ENCODE measurements at places on chromosomes 3 and 15.
A peak's percentile ranks its signal among the peaks of the same experiment; 100 is the strongest.

DNA sequence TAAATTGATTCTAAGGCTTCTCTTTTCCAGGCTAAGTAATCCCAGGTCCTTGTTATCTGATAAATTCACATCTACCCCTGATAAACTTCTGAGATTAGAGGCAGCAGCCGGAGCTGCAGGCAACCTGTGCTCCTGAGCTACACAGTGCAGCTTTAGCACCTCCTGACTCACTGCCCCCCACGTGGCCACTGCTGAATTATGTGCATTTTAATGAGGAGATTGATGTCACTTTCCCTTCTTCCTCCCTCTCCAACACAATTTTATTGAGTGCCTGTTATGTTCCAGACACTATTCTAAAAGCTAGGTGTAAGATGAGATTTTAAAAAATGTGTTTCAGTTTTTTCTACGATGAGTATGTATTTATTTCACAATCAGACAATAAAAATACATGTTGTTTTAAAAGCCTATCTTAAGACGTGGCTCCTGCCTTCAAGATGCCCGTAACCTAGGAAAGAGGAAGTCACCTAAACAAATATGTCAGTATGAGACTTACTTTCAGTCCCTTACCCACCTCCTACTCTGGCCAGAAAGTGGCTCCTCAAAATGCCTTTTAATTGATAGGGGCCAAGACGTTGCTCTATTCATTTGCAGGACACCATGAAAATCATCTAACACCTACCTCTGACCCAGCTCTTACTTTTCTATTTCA is 161.5 kb upstream of the PFN2 start:
- DNase-seq = no peak

DNA sequence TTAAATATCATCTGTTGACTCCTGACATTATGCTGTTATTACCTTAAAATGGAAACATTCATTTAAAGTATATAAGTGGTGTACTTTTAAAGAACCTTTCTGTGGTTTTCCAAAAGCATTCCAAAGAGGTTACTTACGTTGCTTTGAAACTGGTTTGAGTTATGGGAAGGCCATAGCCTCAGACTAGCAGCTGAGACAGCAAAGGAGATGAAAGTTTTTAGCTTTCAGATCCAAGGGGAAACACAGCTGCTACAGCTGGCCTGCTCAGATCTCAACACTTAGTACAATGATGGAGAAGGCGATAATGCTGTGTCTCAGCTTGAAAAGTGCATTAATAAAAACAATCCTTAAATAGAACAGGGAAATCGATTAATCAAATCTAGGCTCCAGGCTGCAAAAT is 921.1 kb downstream of the ROBO1 start:
- peak; percentile 61 for DNase-seq

DNA sequence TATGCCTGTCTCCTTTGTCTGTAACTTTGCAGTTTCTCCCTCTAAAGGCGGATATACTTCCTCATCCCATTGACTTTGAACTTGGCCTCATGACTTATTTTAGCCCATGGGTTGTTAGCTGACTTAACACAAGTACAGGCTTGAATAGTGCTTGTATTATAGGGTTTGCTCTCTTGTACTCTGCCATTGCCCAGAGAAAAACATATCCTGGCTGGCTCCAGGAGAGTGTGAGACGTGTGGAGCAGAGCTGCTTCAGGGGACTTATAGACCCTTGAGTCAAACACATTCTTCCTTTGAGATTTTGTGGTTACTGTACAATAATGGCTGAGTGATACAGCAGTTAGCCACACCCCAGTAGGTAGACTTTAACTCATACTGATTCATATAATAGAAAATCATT is 124.0 kb downstream of the RAP2B start:
- no peak for DNase-seq

DNA sequence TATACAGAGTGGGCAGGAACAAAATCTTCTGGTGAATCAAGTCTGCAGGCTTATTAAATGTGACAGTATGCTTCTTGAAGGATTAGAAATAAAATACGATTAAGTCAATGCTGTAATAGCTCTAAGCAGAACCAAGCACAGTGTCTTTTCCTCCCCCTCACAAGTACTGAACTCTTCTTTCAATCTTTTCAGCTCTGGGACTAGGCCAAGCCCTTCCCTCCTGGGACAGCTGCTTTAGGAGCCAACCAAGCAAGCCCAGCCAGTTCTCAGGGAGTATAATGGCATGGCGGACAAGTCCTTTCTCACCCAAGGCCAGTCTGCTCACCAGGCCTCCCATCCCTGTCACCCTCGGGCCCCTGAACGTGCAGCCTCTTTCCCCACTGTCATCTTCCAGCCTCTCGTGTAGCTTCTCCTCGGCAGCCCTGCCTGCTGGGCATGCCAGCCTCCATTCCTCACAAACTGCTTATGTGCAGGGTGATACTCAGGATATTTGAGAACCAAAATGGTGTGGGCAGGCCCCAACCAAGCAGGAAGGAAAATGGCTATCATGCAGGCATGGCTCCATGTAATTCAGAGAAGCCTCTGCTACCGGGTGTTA is 8.4 kb upstream of the PPP1R2 start:
- no peak for DNase-seq

- DNase-seq = no peak
Measured at GRCh38 chr3:124562769-124563168, 167.5 kb upstream of the UMPS start.

DNA sequence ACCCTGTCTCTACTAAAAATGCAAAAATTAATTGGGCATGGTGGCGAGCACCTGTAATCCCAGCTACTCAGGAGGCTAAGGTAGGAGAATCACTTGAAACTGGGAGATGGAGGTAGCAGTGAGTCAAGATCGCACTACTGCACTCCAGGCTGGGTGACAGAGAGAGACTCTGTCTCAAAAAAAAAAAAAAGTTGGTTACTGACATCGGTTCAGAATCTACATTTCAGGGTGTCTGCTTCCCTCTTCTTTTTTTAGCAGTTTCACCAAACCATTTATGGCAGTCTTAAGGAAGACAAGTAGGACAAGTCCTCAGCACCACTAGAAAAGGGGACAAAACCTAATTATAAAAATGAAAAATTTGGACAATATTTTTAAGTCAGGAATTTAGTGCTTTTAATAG is 3.3 kb upstream of the USP4 start:
- DNase-seq = no peak

DNA sequence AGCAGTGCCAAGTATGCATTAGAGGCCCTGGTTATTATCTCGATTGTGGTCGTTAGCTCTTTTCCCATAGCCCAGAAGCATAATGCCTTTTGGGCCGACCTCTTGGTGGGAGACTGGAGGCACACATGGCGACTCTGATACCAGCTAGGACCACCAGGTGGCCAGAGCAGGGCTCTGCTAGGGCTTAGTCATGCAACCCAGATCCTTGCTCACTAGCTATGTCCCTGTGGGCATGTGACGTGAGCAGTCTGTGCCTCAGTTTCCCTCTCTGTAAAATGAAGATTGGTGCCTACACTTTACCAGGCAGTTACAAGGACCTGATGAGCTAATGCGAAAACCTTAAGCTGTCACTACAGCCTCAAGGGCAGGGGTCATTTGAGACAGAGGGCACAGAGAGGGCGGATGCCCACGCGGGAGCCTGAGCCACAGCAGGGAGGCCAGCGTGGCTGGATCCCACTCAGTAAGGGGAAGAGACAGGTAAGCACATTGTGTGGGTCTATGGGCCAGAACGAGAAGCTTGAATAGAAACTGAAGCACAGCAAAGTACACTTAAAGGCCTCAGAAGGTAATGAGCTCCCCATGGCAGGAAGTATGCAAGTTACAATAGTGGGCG is 8.8 kb downstream of the KLF15 start:
- DNase-seq = no peak

DNA sequence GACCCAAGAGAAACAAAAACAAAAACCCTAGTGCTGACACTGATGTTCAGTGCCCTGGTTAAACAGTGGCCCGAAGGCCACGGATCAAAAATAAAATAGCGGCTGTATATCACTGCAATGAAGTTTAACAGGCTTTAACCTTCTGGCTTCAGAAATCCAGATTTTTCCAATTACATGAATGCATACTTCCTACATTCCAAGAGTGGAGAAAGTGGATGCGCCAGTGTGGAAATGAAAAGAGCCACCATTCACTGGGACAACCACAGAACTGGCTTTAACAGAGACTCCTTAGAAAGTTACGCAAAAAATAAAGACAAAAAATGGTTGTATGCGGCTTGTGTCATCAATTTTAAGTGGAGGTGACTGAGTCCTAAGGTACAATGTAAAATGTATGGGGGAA is 522.2 kb downstream of the FHIT start:
- DNase-seq = no peak

DNA sequence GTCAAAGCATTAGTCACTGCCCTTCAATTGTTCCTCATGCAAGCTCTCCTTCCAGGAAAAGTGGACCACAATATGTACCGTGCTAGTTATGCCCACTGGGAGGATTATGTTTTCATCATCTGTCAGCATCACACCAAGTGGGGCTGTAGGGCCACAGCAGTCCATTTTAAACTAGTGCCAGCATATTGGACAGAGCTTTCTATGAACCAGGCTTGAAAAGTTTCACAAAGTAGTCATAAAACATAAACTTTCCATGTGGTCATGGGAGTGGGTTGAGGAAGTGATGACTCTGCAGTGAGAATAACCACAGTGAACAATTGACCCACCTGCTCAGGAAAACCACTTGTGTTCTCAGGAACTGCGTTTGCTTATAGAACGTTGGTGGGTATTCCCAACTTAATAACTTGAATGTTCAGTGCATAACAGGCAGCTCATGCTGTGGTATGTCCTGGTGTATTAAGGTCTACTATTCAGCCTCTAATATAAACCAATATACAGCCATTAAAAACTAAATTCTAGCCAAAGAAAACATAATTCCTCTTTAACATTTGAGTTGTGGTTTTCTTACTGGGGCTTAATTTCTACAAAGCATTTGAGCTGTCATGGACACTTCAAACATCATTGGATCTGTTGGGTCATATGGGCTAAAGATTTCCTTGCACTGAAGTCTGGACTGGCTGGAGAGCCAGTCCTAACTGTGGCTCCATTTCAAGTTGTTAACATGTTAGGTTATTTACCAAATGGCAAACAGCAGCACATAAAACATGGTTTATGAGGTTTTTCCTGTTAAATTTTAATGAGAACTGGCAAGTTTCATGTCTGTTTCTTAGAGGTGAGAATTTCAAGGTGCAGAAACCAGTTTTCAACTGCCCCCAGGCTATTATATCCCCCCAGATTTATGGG is 274.1 kb downstream of the OTOL1 start:
- no peak for DNase-seq

DNA sequence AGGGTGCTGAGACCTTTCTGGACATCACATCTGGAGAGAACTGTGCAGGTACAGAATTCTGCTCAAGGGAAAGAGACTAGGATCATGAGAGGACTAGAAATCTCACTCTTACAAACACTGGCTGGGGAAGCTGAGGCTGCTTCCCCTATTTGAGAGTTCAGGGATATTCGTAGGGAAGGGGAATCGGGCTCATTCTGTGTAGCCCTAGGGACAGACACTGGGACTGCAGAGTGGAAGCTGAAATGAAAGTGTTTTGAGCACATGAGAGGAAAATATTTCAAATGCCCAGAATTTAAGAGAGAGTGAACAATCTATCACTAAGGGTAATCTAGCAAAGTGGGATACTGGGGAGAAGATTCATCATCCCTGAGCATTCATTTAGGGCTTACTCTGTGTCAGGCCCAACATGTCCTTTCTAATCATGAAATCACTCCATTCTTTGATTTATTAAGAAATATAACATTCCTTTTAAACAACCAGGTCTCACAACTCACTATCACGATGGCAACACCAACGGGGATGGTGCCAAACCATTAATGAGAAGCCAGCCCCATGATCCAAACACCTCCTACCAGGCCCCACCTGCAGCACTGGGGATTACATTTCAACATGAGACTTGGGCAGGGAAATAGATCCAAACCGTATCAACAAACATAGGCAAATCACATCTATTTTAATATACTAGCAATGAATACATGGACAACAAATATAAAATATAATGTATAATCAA is 63.0 kb downstream of the CPN2 start:
- DNase-seq = no peak

DNA sequence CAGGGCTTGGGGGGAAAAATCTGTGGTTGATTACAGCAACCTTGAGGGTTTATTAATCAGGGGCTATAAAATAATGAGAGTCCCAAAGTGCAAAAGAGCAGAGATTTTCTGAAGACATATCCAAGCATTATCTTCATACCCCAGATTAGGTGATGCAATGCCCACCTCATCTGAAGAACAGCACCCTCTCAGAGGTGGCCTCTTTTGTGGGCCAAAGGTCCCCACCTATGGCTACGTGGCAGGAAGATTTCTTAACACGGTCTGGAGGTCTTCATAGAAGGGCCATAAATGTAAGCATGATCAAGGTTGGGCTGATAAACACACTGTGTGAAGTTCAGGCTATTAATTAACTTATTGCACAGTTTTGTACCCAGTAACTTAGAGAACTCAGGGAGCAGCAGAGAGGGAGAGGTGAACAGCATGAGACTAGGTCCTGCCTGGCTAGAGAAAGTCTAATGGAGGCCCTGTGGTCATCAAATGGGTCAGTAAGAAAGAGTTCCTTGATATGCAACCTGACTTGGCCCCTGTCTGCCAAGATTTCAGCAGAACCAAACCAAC is 29.6 kb upstream of the RBP2 start:
- no peak for DNase-seq

DNA sequence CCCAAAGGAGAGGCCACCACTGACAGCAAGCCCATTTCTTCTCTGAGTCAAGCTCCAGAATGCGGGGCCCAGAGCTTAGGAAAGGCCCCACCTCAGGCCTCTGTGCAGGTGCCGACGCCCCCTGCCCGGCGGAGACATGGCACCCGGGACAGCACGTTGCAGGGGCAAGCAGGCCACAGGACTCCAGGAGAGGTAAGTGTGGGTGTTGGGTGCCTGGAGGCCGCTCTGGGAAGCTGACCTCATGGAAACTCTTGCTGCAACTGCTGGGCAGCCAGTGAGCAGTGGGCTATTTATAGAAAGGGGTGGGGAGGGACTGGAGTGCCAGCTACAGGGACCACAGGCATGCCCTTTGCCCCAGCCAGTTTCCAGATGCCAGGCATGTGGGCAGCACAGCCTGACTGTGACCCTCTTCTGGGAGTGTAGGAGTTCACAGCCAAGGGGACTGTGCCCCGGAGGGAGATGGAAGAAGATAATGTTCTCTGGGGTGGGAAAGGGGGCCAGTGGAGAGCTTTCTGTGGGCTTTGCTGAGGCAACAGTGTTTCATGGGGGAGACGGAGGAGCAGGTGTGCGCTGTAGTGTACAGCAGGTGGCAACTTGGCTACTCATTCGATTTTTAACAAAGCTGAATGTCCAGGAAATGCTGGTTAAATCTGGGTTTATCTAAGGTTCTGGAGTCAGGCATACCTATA is 23.7 kb downstream of the ALPK3 start:
- DNase-seq = peak; percentile 28

DNA sequence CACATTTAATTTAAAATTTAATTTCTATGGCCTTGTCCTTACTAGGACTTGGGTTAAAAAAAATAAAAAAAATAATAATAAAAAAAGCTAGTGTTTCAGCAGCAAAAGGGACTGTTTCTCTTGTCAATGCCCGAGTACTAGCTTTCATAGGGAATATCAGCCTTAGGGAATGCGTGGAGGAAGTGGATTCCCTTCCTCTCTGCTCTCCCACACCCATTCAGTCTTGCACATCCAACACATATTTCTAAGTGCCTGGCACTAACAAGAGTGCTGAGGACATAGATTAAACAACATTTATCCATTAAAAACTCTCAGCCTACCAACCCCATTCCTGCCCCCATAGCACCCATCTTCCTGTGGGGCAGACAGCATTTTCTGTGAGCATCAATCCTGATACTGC is 6.2 kb downstream of the ZNF385D start:
- no peak for DNase-seq

All from endothelial cell of umbilical vein (primary cell).